Activated naive CD8-positive, alpha-beta T cell treated with anti-CD3 and anti-CD28 coated beads, Interleukin-2, amount 10 ng/mL, durations not matched to agents 7 days and 5 days (primary cell): ENCODE measurements at places on chromosomes 4 and X. TPM values are rescaled to one million over a fixed set of nuclear protein-coding genes. Genes with fewer than 3 reads are reported as not detected.

The SORCS2 gene
- total RNA-seq: not detected

DNA sequence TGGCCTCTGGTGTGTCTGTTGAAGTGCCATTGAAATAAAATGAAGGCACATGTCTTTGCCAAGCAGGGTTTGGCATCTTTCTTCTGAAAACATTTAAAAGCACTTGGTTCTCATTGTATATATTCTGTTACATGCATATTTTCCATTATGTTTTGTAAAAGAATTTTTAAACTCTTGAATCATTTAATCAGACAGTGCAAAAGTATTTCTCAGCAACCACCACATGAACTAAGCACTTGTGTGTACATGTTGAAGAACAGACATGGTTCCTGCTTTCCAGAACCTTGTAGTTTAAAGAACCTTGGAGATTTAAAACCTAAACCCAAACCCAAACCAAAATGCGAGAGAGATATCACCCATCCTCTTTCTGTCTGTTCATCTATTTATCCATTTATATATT is 220.3 kb upstream of the GIMD1 start:
- H3K36me3 ChIP-seq: no peaks in the 10 kb centered on the region
- H3K27ac ChIP-seq: no peak overlapping the region
- no peaks in the 10 kb centered on the region for H3K27me3 ChIP-seq
- no peak for DNase-seq
- H3K4me3 ChIP-seq: no peak overlapping the region

GRCh38 chr4:70651864-70652506 is 14.3 kb downstream of the JCHAIN start:
- no peak for DNase-seq
- H3K36me3 ChIP-seq: no peaks in the 10 kb centered on the region
- H3K27ac ChIP-seq: no peak overlapping the region
- H3K4me3 ChIP-seq: no peak overlapping the region

DNA sequence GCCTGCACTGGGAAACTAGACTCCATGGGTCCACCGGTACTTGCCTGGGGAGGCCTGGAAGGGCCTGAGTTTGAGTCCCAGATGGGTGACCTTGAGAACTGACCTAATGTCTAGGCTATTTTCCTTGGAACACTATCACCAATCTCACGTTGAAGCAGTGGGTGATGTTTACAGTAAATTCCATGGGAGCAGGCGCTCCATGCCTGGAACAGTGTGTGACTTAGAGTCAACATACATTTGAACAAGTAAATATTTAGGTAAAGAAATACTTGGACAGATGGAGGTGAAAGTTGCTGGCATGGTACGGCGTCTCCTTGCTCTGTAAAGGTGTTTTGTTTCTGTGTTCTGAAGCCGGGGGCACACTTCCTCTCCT is 47.5 kb downstream of the TBC1D14 start:
- H3K27me3 ChIP-seq: no peaks in the 10 kb centered on the region
- no peak overlapping the region for H3K27ac ChIP-seq
- peaks cover 9% of the 10 kb centered on the region for H3K4me1 ChIP-seq
- H3K36me3 ChIP-seq: no peaks in the 10 kb centered on the region

The GRK4 gene
- 3.4 TPM for total RNA-seq

DNA sequence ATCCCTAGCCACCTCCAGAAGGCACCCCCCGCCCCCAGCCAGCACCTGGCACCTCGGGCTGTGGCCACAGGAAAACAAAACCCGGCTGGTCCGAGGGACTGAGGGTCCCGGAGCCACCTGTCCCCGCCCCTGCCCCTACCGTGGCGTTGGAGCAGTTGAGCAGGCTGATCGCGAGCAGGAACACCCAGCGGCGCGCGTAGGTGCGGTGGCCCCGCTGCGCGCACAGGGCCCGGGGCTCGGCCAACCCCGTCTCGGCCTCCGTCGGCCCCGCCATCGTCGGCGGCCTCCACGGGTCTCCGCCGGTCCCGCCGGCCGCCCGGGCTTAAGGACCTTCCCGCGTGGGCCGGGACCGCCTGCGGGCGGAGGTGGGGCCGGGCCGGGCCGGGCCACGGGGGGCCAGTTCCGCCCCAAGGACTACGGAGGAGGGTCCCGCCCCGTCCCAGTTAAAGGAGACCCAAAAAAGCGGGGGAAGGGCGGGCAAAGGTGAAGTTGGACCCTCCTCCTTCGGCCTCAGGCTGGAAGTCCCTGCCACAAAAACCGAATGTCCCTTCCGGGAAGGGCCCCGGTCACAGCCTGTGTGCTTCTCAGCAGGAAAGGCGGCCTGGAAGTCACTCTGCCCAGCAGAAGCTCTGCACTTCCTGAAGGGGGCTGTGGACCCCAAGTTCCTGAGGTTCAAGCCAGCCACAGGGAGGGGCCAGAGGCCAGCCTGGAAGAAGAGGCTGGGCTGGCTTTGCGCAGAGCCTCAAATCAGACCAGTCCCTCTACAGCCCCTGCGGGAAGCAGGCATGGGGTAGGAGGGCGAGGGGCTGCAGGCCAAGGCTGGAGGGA is at the start of gene SLC49A3:
SLC49A3 (minus strand) TSS at position 298 of the 828 bp plus-strand sequence; CDS start at position 274, 24 bp downstream.
- H3K4me1 ChIP-seq: no peaks in the 10 kb centered on the region
- H3K36me3 ChIP-seq: no peaks in the 10 kb centered on the region
- H3K27ac ChIP-seq: no peak within 1 kb of the TSS
- H3K4me3 ChIP-seq: peak within 1 kb of the TSS; percentile 35

The TLR10 gene
- total RNA-seq: 0.26 TPM

GRCh38 chr4:117529401-117529800 is 444.0 kb upstream of the TRAM1L1 start:
- H3K4me3 ChIP-seq: no peak overlapping the region
- H3K4me1 ChIP-seq: no peaks in the 10 kb centered on the region
- no peaks in the 10 kb centered on the region for H3K36me3 ChIP-seq
- no peak for DNase-seq
- no peak overlapping the region for H3K27ac ChIP-seq
- no peaks in the 10 kb centered on the region for H3K27me3 ChIP-seq

DNA sequence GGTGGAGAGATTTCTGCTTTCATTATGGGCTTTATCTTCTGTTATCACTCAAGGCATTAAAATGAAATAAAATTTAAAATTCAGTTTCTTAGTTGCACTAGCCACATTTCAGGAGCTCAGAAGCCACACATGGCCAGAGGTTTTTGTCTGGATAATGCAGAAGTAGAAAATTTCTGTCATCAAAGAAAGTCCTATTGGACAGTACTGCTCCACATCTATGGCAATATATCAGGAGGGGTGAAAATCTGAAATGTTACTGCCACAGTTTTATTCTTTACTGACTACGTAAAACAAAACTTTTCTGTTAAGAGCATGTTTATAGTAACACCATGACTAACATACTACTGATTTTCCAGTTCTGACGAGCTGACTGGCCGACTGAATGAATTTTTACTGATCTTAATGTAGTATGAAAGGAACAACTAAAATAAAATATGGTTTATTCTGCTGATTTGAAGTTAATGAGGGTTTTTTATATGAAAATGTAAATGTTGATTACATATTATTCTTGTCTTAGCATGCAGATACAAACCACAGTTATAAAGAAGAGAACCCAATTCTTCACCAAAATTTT is 264.0 kb upstream of the HAND2 start:
- H3K4me3 ChIP-seq: no peak overlapping the region
- no peaks in the 10 kb centered on the region for H3K27me3 ChIP-seq
- H3K36me3 ChIP-seq: no peaks in the 10 kb centered on the region

The THAP6 gene
- total RNA-seq: 25.1 TPM

The MND1 gene
- total RNA-seq: 29.1 TPM

The SEPTIN11 gene
- total RNA-seq: 60.0 TPM

GRCh38 chrX:41335198-41335957 is 1.4 kb downstream of the DDX3X start:
- DNase-seq: no peak
- H3K36me3 ChIP-seq: peaks cover 32% of the 10 kb centered on the region
- H3K4me3 ChIP-seq: peak overlapping the region; percentile 92

The NAP1L5 gene
- 4.2 TPM for total RNA-seq

DNA sequence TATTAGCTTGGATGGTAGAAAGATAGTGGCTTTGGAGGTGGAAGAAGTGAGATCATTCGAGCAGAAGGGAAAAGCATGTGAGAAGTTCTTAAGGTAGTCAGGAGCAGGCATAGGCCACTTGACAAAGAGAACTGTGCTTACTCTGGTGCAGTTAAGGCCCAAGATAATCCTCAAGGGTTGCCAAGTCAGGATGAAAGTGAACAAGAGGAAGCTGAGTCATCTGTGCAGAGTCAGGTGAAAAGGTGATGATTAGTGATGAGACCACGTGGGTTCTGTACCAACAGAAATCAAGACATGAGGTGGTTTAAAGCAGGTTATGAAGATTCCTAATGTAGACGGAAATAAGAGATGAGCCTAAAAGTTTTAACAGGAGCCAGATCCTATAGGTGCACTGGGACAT is 369.8 kb downstream of the DTHD1 start:
- H3K27ac ChIP-seq: no peak overlapping the region
- no peak for DNase-seq
- no peaks in the 10 kb centered on the region for H3K36me3 ChIP-seq
- peaks cover 2% of the 10 kb centered on the region for H3K4me1 ChIP-seq

The SNCA gene
- 1.7 TPM for total RNA-seq

- H3K4me3 ChIP-seq: no peak overlapping the region
- DNase-seq: no peak
- no peaks in the 10 kb centered on the region for H3K27me3 ChIP-seq
- no peaks in the 10 kb centered on the region for H3K36me3 ChIP-seq
- H3K27ac ChIP-seq: no peak overlapping the region
Measured at GRCh38 chr4:132063829-132064228, 1085.3 kb upstream of the PCDH10 start.
